ENCODE measurements at places on chromosomes 13 and 19.

DNA sequence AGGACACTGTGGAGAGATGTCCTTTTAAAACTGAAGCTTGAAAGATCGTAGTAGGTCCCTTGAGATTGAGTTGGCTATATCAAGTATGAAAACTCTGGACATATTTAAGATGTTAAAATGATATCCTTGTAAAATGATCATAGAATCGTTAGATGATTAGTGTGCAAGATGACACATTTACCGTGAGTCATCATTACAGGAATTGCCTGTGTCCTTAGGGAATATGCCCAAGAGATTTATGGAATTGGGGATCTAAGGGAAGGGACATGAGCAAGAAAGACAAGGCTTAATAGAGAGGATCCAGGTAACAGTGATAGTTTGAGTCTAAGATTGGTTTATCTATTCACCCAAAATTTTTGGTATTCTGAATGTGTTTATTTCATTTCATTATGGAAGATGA lies 233.7 kb downstream of the GPC5 start:
- no peak for DNase-seq

- no peak for DNase-seq
Observed at GRCh38 chr19:18605546-18606280, 886 bp downstream of the CRLF1 start.

- peak; percentile 47 for DNase-seq
Observed at GRCh38 chr13:78978381-78978998, 319.5 kb upstream of the OBI1 start.

- peak; percentile 61 for DNase-seq
Observed at GRCh38 chr13:32737111-32737571, 150.9 kb downstream of the PDS5B start.

GRCh38 chr13:71860547-71861138 lies 6.4 kb downstream of the DACH1 start:
- DNase-seq: no peak

DNA sequence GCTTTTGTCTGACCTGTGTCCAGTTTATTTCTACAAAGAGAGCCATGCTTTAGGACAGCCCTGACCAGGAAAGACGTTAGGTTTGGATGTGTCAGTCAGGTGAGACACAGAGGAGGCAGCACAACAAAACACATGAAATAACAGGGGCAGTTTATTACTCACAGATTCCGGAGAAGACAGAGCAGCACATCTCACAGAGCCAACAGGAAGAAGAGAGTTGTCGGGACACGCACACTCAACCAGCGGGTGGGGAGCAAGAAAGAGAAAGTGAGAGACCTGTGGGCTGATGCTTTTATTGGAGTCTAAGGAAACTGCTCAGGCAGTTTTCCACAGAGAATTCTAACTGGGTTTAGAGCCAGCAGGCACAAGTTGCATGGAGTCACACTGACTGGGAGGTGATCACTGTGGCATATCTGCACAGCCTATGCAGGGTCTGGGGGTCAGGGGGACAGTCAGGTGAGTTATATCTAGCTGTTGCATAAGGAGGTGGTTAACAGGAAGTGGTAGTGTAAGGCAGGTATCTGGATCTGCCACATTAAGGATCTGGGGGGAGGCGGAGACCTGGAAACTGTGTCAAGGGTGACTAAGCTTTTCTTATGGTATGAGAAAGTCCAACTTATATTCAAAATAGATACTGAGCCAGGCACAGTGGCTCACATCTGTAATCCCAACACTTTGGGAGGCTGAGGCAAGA lies 24.1 kb upstream of the CEACAM20 start:
- DNase-seq: no peak

- no peak for DNase-seq
Observed at GRCh38 chr19:9735986-9736385, 32.6 kb downstream of the ZNF846 start.

- DNase-seq: peak; percentile 69
Observed at GRCh38 chr19:10112037-10112761, 706 bp downstream of the P2RY11 start.

All from CD4-positive, alpha-beta T cell treated with Interleukin-21 for 1 hour (primary cell).